Neural crest cell (in vitro differentiated cells): ENCODE measurements at places on chromosomes 11 and 22.
A peak's percentile ranks its signal among the peaks of the same experiment; 100 is the strongest.

- DNase-seq = peak; percentile 56
These were observed at the start of gene ELMOD1 for GRCh38 chr11:107590460-107591377. TSS of gene ELMOD1 (plus strand) at chr11:107591147. CDS start at chr11:107618190, 27,043 bp downstream.

- DNase-seq = no peak
These were observed 328.6 kb upstream of the C11orf87 start for GRCh38 chr11:109093354-109093753.

- DNase-seq = peak; percentile 20
These were observed 10.8 kb downstream of the PANX1 start for GRCh38 chr11:94139416-94139815.

GRCh38 chr11:67418476-67419281 is 3.2 kb downstream of the CARNS1 start:
- no peak for DNase-seq

GRCh38 chr11:125410091-125410490 is 86.0 kb downstream of the FEZ1 start:
- peak; percentile 22 for DNase-seq

DNA sequence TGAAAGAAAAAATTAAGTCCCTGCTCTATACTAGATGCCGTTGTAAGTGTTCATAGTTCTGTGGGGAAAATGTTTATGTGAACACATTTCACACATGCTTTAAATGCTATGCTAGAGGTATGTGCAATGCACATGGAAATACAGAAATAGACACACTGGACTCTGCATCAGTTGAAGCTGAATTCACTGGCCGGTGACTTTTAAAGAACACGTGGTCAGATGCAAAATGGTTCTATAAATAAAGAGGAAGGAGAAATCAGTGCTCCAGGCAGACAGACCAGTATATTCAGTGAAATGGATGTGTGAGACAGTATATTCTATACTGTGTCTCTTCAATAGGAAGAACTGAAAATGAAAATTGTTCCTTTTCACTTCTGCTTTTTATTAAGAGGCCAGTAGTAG is 29.9 kb downstream of the TRPC6 start:
- no peak for DNase-seq

DNA sequence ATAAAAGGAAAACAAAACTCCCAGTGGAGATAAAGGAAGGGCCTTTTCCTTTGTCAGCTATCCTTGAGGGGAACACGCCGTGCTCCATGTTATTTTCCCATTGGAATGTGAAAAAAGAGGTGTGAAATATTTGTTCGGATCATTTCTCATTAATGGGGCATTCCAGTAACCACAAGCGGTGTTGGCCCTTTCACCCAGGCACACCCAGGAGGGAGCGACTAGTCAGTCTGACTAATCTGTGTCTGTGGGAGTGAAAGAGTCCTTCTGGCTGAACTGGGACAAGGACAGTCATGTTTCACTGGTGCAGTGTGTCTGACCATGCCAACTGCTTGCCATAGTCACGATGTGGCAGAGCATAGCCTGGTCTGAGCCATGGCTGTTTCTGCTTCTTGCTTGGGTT is 13.0 kb upstream of the MYEOV start:
- no peak for DNase-seq
